ENCODE measurements at places on chromosomes 1 and 21.

DNA sequence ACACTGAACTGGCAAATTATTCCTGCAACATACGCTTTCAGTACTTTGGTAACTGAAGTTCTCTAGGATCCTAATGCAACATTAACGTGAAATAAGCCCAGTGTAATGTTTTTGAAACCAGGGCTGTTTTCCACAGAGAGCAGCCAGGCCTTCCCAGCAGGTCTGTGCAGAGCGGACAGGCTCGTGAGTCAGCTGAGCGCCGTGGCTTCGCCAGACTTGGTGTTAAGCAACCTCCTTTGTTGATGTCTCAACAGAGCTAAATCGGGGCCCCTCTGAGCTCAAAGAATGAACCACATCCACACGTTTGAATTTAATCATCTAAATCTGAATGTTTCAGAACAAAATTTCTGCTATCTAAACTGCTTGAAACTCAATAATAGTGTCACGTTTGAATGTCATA is 181.8 kb upstream of the FMN2 start:
- no peak for DNase-seq

GRCh38 chr1:76759950-76760349 is 107.3 kb upstream of the ST6GALNAC5 start:
- DNase-seq: peak; percentile 58

GRCh38 chr1:186958520-186958919 is 129.8 kb downstream of the PLA2G4A start:
- no peak for DNase-seq

DNA sequence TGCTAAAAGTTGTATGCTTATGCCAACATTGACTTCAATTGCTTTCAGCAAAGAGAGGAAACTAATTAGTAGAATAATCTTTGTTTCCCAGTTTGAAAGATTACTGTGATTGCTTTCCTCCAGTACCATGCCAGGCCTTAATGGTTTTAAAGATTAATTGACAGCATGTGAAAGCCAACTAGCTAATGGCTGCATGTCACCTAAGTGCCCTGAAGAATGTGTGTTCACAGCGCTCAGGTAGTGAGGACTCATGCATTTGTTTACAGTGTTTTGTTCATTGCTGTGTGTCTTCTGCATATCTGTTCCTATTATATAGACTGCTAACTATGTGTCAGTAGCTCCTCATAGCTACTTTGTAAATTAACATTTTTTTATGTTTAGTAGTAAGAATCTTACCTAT is 335.6 kb downstream of the LRRIQ3 start:
- no peak for DNase-seq

DNA sequence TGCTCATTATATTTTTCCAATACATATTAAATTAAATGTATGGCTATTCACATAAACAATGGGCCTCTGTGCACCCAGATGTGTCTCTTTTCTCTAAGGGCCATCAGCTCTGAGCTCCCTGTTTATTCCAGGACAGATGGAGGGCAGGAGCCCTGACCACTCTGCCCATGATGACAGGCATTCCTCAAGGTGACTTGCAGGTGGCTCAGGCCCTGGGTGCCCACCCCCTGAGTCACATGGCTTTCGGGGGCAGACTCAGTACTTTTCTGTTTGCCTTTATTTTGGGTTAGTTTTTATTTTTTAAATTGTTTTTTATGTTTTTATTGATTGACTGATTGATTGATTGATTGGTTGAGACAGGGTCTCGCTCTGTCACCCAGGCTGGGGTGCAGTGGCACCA is 6.4 kb upstream of the LRP8 start:
- no peak for DNase-seq

GRCh38 chr1:101075926-101076325 is 50.3 kb upstream of the DPH5 start:
- no peak for DNase-seq

GRCh38 chr1:5507340-5507739 is 484.9 kb downstream of the NPHP4 start:
- no peak for DNase-seq

- no peak for DNase-seq
These were observed 51.8 kb downstream of the POU2F1 start for GRCh38 chr1:167272369-167272957.

GRCh38 chr1:58524353-58524945 is 22.1 kb downstream of the OMA1 start:
- DNase-seq: no peak

DNA sequence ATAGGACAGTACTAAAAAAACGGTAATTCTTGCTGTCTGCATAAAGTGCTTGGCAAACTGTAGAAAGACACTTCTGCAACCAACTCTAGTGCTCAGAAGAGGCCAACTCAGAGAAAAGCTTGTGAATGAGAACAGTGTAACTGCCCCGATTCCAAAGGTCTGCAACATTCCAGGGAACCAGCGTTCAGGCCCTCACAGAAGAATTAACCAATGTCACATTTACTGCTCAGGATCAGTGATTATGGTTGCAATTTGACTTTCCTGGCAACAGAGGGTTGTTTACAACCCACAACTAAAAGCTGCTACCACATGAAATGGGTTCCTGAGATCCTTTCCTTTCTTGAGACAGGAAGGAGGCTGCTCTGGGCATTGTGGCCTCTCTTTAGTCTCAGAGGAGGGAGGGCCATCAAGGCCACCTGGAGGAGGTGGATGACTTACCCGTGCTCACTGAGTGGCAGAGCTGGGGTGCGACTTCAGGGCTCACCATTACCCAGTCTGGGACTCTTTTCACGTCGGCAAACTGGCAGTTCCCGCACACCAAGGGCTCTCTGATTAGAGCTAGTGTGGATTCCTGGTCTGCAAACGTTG is 15.3 kb downstream of the SRSF4 start:
- no peak for DNase-seq

- DNase-seq: no peak
These were observed 25.3 kb downstream of the ACTA1 start for GRCh38 chr1:229408458-229409037.

- DNase-seq: no peak
These were observed 38.9 kb downstream of the DR1 start for GRCh38 chr1:93384656-93385055.

DNA sequence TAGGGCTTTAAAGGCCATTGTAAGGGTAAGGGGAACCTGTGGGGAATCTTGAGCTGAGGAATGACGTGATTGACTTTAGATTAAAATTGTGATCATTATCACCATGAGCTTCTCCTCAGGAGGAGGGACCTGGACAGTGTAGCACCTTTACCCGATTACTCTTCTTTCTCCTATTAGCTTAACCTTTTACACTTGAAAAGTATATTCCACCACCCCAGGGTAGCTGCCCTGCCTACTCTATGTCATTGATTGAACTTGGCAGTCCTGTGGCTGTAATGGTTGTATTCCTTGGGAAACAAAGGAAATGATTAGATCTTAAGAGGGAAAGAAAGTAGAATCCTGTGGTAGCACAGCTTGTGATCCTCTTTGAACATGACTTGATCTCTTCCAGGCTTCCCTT is 47.7 kb downstream of the CACHD1 start:
- DNase-seq: no peak

GRCh38 chr1:108050911-108051629 is 86.1 kb upstream of the VAV3 start:
- DNase-seq: no peak

DNA sequence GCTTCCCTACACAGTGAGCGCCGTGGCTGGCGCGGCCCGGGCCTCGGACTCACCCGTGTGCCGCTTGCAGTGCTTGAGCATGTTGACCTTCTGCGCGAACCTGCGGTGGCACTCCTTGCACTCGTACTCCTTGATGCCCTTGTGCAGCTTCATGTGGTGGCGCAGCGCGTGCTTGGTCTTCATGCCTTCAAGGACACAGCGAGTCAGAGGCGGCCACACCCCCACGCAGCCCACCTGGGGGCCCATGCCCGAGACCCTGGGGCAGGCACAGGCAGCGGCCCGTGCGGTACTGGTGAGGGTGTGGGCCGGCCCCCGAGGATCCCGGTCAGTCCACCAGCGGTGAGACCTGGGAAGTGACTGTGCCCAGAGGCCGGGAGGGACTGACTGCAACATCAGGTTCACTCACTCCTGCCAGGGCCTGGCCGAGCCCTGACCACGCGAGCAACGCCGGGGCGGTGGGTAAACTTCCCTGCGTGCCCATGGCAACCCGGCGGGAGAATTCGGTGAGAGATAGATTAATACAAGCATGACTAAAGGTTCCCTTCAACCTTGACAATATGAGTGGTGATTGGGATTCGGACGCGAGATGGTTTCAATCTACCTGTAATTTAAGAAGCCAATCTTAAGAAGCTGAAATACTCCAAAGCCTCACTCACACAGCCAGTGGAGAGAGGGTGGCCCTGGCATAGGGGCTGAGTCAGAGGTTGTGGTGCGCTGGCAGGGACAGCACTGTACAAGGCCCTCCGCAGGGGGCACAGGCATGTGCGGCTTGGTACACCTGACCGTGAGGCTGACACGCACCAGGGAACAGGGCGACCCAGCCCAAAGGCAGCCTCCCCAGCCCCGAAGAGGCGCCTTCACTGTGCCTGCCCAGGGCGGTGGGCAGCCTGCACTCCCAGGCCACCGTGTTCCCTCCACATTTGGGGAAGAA is 49.1 kb upstream of the RIPK4 start:
- DNase-seq: no peak

DNA sequence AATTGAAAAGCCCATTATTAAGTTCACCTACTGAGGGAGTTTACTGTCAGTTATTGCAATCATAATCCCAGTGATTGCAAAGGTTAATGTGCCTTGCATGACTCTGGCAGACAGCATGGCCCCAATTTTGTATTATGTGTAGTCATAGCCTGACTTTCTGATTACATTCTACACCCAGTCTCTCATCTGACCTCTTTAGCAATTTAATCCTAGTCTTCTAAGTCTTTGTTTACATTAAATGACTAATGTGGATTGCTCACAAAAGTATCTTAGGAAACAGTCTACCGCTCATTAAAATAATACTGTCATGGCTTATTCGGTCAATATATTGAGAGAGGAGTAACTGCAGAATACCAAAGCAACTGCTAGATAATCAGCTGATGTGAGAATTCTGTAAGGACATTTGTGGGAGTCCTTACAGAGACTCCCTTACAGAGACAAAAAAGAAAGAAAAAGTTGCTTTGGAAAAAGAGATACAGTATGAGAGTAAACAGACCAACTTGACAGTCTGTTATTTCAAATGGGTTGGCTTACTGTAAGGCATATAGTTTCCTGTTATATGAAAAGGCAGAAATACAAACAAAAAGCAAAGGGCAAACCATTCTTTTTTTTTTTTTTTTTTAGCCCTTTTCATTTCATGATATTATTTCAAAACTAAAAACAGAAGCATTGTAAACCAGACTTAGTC is 42.8 kb downstream of the SMG7 start:
- DNase-seq: no peak

- no peak for DNase-seq
These were observed 12.6 kb downstream of the SUCO start for GRCh38 chr1:172545396-172546004.

GRCh38 chr1:15722836-15723532 is 13.1 kb upstream of the SLC25A34 start:
- DNase-seq: no peak

- no peak for DNase-seq
These were observed 124.3 kb downstream of the PGBD5 start for GRCh38 chr1:230301822-230302221.

DNA sequence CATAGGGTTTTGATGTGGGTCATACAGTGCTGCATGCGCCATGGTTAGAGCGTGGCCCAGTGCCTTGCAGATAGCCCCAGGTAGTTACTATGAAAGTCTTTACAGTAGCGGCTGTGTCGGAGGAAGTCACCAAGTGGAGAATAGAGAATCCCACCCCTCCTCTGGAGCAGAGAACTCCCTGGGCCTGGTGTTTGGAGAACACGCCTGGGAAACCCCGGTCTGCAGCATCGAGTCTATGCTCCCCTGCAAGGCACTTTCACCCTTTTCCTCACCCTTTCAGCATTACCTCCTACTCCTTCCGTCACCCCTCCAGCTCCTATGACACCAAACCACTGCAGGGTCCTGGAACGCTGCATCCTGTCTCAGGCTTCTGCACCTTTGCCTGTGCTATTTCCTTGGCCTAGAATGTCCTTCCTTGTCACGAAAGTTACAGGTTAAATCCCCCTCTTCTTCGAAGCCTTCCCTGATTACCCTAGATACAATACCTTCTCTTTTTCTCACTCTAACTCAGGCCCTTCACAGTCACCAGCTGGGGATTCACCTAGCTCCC is 2.7 kb upstream of the SLC1A7 start:
- no peak for DNase-seq

- DNase-seq: no peak
These were observed 78.1 kb upstream of the JAK1 start for GRCh38 chr1:65044411-65044810.

GRCh38 chr1:165960136-165960535 is 132.7 kb downstream of the UCK2 start:
- no peak for DNase-seq

DNA sequence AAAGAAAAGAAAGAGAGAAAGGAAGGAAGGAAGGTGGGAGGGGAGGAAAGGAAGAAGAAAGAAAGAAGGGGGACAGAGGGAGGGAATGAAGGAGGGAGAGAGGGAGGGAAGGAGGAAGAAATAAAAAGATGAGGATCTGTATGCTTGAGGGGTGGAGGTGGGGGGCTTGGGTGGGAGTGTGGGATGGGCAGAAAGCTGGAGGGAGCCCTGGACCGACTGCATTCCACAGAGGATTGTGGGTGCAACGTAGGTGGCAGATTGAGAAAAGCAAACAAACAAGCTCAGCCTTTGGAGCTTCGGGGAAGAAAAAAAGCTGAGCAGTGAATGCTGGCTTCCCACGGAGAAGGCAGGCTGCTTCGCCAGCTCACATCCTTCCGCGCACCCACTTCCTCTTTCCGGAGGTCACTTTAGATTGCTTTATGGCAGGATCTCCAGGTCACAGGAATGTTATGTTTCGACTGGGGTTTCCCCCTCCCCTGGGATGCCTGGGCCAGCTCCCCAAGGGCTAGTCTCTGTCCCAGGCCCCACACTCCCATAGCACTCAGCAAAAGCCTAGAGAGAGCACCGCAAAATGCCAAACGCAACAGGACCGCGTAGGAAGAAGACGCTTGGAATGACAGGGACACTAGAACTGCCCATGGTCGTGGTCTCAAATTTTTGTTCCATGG is 20.7 kb upstream of the LGALS8 start:
- DNase-seq: no peak

DNA sequence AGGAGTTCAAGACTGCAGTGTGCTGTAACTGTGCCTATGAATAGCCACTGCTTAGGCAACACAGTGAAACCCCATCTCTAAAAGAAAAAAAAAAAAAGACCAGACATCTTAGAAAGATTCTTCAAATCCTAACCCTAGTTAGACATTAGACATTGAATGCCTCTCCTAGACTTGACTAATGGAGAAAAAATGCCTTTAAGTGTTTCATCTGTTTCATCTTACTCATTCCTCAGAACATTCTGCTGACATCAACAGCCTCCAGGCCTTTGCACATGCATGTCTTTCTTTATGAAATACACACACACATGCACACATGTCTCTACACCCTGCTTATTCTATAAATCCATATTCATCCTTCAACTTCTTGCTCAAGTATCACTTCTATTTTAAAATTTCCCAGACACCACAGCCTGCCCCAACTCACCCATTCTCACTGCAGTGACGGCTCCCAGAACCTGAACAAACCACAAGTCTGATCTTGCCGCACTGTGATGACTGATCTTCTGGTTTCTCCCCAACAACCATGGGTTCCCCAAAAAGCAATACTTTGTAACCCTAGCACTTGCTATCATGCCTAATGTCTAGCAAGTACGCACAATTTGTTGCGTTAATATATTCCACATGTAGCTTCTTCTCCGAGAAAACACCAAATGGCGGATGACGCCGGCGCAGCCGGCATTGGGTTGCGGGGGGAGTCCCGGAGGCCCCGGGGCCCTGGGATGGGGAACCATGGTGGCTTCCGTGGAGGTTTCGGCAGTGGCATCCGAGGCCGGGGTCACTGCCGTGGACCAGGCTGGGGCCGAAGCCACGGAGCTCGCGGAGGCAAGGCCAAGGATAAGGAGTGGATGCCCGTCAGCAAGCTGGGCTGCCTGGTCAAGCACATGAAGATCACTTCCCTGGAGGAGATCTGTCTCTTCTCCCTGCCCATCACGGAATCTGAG is 37.4 kb downstream of the LRRC52 start:
- DNase-seq: no peak

Measured in NCI-H1436 (cell line).